ENCODE measurements at places on chromosomes 1 and 21.
A peak's percentile ranks its signal among the peaks of the same experiment; 100 is the strongest.

GRCh38 chr1:35931446-35932157, 697 bp downstream of the AGO3 start:
- no peak for DNase-seq

GRCh38 chr21:27129215-27129614, 162.3 kb upstream of the ADAMTS5 start:
- no peak for DNase-seq

DNA sequence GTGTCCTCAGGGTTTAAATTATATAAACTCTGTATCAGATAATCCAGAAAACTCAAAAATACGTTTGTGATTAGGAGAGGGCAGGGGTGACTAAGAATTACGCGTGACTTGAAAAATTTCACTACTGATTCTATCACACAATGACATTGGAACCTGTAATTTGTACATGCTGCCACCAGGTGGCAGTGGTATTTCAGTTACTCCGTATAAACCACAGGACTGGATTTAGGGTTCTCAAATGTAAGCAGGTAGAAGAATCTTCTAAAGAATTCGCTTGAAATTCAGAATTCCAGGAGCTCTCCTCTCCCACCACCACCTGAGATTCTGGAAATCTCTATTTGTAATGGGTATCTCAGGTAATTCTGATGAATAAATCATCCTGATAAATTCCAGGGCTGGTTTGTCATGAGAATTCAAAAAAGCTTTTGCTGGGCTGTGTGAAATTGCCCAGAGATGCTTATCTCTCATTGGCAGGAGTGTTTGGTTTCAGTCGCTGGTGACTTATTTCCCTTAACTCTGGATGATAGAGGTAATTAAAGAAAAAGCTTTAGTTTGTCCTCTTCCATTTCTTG, 1.7 kb upstream of the KRTAP7-1 start:
- no peak for DNase-seq

GRCh38 chr1:53155534-53155933, 13.1 kb upstream of the SLC1A7 start:
- no peak for DNase-seq

DNA sequence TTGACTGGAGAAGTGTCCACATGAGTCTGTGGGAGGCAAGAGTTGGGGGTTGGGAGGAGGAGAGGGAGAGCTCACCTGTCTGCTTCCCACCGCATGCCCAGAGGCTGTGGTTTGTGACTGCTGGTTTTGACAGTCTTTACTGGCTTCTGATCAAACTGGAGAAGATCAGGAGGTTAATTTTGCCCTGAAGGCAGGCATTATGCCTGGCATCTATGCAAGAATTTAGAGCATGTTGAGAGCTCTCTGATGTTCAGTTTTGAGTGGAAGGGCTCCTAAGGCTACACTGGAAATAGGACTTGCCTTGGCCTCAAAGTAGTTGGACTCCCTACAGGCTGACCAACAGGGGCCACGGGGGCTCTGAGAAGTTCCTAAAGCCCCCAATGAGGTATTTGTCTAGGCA, 101.6 kb downstream of the TLR5 start:
- no peak for DNase-seq

DNA sequence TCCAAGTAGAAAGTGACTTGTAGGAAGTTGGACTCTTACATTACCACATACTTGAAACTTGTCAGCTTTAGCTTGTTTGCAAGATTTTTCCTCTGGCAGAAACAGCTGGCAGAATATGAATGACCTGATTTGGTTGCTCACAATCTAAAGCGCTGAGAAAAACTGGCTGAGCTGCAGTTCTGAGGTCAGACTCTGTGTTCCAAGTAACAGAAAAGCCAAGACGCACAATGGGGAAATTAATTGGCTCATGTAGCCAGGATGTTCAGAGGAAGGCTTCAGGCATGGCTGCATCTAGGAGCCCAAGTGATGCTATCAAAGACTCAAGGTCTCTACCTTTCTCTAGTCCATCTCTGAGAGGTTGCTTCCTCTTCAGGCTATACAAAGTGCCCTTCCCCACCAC, 27.0 kb downstream of the ALPL start:
- no peak for DNase-seq

DNA sequence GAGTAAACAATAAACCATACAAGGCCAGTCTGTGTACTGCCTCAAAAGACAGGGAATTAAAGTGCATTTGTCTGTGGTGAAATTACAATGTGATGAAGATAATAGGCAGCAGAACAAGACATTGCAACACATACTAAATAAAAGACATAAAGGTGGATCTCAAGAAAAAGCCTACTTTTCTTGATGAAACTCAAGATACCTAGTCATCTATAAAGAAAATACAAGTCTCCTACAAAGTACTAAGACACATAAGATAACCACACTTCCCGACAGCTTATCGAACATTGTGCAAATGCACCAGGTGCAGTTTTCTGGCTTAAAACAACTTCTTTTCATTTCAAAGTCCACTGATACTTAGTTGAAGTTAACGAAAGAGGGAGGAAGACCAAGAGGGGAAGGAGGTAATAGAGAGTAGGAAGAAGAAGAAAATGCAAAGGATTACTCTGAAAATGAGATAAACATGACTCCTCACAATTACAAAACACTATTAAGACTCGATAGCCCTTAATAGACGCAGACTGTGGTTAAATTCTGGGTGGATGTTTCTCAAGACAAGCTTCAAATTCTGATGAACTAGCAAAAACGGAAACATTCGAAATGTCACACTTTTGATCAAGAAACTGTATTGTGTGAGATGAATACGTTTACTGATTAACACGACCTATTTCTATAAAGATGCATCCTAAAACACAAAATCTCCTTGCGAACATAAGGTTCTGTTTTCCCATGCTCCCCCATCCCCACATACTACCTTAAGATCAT, 2.0 kb downstream of the HNRNPR start:
- no peak for DNase-seq

DNA sequence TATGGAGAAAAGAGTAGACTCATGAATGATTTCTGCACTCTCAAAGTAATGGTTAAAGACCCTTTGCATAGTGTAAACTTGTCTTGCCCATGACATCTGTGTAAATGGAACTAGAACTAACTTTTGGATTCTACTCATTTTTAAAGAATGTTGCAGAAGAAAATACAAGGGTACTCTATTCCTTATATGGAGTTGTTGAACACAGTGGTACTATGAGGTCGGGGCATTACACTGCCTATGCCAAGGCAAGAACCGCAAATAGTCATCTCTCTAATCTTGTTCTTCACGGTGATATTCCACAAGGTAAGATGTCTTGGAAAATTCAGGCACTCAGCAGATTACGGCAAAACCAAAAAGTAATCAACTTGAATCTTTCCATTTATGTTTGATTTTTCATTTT, 19.8 kb downstream of the CCT8 start:
- DNase-seq: no peak

DNA sequence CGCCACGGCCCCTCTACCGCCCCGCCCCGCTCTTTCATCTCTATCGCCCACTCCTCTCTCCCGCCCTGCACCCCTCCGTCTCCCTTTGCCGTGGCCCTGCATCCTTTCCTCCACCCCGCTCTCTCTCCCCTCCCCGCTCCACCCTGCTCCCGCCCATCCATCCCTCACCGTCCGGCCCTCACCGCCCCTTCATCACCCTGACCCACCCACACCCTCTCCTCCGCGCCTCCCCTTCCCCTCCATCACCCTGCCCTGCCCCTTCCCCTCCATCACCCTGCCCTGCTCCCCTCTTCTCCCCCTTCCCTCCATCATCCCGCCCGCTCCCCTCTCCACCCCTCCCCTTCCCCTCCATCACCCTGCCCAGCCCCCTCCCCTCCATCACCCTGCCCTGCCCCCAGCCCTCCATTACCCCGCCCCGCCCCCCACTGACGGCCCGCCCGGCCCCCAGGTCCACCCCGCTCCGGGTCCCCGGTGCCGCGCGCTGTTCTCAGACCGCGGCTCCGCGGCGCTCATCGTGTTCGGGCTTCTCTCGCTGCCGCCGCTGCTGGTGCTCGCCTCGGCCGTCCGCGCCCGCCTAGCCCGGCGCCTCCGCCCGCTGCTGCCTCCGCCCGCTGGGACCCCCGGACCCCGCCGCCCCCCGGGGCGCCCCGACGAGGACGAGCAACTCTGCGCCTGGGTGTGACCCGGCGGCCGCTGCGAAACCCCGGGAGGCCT, 6.2 kb upstream of the ANKRD65 start:
- no peak for DNase-seq

- DNase-seq: no peak
Measured at GRCh38 chr21:41951876-41952567, 1.8 kb downstream of the C2CD2 start.

DNA sequence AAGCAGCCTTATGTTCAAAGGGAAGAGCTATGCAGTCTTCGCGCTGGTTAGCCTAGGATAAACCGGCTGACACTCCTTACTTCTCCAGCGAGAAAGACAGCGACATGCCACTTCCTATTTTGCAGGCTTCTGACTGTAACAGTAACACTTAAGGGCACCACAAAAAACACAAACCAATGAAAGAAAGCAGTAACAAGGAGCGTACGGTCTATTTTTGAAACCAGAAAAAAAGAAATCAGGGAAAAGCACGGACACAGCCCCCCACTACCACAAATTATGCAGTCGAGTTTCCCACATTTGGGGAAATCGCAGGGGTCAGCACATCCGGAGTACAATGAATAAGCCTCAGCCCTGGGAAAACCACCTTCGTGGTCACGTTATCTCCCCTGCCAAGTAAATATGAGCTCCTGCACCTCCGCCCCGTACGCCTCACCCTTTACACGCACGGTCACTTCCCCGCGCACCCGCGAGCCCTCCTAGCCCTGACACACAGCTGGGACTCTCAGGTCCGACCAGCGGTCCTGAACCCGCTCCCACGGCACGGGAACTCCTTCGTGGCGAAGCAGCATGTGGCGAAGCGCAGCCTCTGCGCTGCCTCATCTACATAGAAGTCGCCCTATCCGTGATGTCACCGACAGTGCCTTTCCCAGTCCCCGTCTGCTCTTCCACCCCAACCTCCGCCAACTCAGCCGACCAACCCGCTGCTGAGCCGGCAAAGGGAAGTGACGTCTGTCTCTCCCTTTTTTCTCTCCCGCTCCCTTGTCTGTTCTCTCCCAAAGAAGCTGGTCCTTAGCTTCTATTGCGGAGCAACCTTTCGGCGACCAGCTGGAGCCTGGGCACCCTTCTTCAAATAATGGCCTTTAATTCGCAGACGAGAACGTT, 40.9 kb upstream of the PPIAL4F start:
- peak; percentile 46 for DNase-seq

- DNase-seq: no peak
Measured at GRCh38 chr1:152141971-152142584, 16.9 kb downstream of the RPTN start.

Measured in stimulated activated CD4-positive, alpha-beta T cell treated with anti-CD3 and anti-CD28 coated beads, Interleukin-1b, Interleukin-23, amount 100 ng/mL, for 1 hour (primary cell).